ENCODE measurements at places on chromosomes 12 and 14. TPM values are rescaled to one million over a fixed set of nuclear protein-coding genes. Genes with fewer than 3 reads are reported as not detected.

Gene VRTN
- 0.32 TPM for total RNA-seq

Gene ESPL1
- 1.5 TPM for total RNA-seq

Gene KCNC2
- not detected for total RNA-seq

Gene SEC23A
- total RNA-seq, result 72.3 TPM

DNA sequence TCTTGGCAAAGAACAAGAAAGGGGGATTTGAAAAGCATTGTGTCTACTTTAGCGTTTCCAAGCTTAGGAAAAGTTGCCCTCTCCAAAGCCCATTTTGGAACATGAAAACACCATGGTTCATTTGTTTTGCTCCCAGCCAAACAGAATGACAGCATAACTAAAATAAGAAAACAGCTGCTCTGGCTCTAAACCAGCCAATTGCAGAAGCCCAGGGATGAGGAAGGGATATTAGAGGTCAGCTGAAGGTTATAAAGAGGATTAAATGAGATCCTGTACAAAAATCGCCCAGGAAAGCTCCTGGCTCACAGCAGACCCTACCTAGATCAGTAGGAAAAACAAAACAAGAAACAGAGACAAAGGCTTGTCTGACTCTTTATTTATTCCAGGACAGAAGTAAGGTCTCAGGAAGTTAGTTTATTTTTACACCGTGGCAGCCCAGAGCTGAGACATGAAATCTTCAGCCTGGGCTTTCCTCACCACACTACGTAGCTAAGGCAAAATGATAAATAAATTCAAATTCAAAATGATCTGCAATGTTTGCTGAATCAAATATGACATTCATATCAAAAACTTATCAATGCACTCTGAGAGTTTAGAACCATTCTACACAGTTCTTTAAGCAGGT is 25.9 kb downstream of the SPX start:
- DNase-seq, result no peak

DNA sequence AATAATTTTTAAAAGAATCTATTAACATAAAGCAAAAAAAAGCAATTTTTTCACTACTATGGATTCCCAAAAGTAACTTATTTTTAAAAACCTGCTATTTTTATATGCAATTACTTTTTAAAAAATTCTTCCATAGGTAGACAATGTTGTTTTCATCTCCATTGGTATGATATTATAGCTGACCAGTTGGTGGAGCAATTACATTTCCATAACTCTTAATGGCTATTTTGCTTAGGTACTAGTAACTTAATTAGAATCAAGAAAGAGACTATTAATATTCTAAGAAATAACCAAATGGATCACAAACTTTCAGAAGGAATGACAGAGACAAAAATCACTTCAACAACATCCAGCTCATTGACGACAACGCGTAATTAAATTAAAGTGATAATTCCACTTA is 64.7 kb upstream of the PTCSC3 start:
- no peak for DNase-seq

- DNase-seq, result no peak
Measured at GRCh38 chr14:98280436-98280835, 991.6 kb downstream of the BCL11B start.

All from mucosa of gallbladder (tissue), 1 donor.